NCI-H1694 treated with DMSO at 0.1 percent for 48 hours (cell line): ENCODE measurements at places on chromosomes 3 and 15.

DNA sequence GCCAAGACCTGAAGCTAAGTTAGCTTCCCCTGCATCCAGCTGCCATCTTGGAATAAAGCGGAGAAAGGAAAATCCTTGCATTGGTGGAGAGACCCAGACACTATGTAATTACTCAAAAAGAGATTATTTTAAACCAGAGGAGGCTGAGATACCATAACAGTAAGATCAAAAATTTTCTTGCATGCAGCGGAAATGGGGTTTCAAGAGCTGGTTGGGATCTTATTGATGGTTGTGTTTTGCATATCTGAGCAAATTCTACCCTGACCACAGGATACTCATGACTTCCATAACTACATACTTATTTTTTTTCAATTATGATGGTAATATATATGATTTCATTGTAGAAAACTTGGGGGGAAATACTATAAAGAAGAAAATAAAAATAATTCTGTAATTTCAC is 17.5 kb downstream of the TMEM158 start:
- DNase-seq = no peak

DNA sequence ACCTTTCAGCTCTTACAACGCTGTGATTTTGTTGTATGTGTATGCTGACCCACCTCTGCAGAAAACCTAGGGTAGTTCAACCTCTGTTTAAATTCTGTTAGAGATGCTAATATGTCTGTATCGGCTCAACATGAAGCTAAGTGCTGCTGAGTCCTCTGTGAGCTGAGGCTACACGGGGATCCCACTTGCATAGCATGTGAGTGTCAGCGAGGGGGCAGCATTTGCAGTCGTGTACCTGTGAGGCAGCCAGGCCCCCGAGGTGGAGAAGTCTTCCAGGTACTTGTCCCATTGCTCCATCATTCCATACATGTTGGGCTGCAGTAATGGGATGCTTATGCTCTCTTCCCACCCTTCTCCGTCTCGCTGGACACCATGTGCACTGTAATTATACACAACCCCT is 3.7 kb downstream of the MKRN2OS start:
- no peak for DNase-seq

- no peak for DNase-seq
Observed at GRCh38 chr3:49181351-49181750, 10.0 kb downstream of the KLHDC8B start.

GRCh38 chr3:71039332-71039731 is 544.2 kb downstream of the FOXP1 start:
- DNase-seq = no peak

DNA sequence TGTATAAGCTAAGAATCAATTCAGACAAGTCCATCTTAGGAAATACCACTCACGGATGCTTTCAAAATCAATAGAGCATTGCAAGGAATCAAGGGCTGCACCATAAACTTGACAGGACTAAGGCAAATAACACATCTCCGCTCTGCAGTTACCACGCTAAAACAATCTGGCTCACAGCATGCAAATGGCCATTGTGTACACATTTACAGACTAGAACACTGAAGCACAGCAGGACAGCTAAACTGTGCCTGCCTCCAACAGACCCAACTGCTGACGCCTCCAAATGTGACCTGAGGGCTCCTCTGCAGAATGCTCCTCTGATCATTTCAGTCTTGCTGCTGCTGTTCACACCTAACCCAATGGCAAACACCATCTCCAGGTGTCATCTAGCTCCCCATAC is 104.3 kb downstream of the MEX3B start:
- no peak for DNase-seq

DNA sequence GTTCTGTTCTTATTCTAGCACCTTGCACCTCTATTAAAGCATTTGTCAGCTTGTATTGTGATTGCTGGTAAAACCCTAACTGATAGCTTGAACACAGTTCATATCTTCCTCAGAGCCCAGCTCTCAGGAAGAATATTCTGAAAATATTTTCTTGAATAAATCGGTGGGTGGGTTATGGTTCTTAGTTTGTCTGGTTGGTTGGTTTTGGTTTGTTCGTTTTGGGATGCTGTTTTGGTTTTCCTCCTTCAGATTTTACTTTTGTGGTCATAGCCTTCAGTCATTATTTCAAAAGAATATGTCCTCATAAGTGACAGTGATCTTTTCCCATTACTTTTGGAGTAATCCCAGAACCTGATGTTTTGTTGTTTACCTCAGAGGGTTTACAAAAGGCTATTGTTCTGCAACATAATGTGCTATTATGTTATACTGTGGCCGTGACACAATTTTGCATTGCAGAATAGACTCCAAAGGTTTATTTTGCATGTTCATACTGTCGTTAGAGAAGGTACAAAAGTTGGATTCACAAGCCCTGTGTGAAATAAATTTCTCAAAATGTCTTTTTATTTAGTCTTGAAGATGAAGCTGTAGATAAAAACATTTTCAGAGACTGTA is 2.7 kb upstream of the TMEM87A start:
- DNase-seq = no peak

DNA sequence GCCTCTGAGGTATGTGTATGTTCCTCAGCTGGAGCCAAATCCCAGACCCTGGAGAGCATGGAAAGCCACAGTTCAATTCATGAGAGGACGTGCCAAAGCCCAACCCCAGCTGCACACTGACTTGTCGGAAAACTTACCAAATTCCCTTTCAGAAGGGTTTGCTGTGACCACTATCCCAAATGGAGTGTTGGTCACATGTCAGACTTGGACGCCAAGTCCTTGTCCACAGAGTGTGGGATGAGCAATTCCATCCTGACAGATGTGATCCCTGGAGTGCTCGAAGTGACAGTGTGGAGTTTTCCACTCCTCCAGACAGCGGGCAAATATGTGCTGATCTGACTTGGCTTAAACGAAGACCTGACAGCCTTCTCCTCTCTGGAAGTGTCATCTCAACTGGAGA is 71.2 kb downstream of the RORA start:
- no peak for DNase-seq

DNA sequence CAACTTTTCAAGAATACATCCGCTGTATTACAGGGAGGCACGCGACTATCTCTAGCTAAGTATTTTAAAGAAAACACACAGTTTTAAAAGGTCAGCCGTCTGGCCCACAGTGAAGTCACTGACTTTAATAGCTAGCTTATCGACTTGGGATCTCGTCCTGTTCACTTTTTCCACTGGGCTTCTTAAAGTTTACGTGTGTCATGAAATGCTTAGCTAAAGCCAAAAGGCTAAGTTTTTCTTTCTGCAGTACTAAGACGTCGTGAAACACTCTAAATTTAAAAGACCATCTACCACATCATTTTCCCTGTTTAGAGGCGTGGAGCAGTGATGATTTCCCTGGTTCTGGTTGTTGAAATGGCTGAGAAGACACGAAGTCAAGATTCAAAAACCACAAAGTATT is 27.1 kb downstream of the LRIG1 start:
- DNase-seq = no peak

GRCh38 chr3:53056442-53056841 is 10.6 kb upstream of the SFMBT1 start:
- no peak for DNase-seq

GRCh38 chr15:45162771-45163507 is 24.8 kb downstream of the SHF start:
- DNase-seq = peak; percentile 72

DNA sequence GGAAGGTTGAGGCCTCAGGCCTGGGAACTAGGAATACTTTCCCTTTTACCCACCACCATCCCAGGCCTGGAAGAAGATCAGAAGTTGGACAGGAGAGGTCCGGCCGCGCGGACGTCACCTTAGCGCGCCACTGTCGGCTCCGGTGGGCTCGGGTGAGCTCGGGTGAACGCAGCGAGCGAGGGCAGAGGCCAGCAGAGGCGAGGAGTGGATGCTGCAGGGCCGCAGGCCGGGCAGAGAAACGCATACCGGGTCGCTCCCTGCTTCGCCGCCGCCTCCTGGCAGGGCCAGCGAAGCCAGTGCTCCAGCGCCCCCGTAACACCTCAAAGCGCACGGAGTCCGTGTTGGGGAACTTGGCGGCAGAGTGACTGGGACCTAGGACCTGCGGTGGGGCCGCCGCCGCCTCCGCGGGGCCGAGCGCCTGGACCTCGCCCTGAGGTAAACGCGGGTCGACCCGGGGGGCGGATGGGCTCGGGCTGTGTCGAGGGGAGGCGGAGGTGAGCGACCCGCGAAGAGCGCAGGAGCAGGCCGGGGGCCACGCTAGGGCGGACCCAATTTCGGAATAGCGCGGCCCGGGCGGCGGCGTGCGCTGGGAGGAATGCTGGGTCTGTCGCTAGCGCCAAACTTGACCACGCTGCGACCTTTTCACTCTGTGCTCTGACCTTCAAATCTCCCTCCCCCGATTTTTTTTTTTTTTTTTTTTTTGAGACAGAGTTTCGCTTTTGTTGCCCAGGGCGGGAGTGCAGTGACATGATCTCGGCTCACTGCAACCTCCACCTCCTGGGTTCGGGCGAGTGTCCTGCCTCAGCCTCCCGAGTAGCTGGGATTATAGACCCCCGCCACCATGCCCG is 1.6 kb downstream of the CYP11A1 start:
- DNase-seq = no peak

DNA sequence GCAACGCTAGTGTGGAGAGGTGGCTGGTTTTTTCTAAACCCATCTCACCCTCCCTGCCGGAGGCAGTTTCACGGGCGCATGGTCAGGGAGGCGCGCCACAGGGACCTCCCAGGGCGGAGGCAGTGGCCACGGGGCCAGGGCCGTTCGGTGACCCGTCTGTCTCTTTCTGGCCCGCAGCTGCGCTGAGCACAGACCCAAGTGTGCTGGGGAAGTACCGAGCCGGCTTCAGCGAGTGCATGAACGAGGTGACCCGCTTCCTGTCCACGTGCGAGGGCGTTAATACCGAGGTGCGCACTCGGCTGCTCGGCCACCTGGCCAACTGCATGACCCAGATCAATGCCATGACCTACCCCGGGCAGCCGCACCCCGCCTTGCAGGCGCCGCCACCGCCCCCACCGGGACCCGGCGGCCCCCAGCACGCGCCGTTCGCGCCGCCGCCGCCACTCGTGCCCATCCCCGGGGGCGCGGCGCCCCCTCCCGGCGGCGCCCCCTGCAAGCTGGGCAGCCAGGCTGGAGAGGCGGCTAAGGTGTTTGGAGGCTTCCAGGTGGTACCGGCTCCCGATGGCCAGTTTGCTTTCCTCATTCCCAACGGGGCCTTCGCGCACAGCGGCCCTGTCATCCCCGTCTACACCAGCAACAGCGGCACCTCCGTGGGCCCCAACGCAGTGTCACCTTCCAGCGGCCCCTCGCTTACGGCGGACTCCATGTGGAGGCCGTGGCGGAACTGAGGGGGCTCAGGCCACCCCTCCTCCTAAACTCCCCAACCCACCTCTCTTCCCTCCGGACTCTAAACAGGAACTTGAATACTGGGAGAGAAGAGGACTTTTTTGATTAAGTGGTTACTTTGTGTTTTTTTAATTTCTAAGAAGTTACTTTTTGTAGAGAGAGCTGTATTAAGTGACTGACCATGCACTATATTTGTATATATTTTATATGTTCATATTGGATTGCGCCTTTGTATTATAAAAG is 1.8 kb downstream of the HES1 start:
- peak; percentile 31 for DNase-seq

GRCh38 chr15:48494631-48495030 is 150.9 kb downstream of the FBN1 start:
- DNase-seq = no peak

- DNase-seq = no peak
Observed at GRCh38 chr3:27628026-27628750, 93.9 kb downstream of the EOMES start.

- DNase-seq = no peak
Observed at GRCh38 chr15:70186152-70186551, 88.4 kb upstream of the TLE3 start.

- no peak for DNase-seq
Observed at GRCh38 chr15:47411733-47412132, 305.6 kb upstream of the SEMA6D start.

DNA sequence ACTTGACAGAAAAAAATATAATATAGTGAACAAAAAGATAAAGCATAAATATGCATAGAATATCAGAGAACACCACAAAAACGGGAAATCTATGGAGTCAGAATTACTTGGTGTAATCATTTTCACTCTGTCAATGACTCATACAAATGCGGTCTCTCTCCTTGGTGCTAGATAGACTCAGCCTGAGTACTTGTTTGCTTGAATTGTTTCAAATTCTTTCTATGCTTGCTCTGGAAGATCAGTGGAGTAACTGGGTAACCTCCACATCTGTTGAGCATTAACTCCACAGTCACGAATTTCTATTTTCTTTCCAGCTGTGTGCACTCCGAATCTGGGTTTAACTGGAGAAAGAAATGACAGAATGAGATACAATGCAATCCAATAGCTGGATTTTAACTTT is 760.4 kb downstream of the ZPLD1 start:
- no peak for DNase-seq

- no peak for DNase-seq
Observed at GRCh38 chr3:40845447-40845846, 320.7 kb downstream of the ZNF621 start.

DNA sequence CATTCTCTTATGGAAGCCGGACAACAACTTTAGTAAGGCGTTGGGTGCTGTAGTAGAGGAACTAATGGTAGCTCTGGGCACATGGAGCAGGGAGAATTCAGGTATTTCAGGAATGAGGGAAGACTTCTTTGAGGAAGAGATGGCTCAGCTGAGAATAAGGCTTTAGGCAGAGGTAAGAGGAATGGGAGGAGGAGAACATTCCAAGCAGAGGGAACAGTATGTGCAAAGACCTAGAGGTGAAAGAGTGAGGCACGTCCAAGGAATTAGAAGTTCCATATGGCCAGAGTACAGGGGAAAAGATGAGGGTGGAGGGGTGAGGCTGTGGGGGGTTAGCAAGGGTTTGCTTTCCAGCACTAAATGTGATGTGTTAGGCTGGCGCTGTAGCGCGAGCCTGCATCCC is 1.6 kb upstream of the SV2B start:
- DNase-seq = no peak
